ENCODE measurements at places on chromosomes 4 and X.

DNA sequence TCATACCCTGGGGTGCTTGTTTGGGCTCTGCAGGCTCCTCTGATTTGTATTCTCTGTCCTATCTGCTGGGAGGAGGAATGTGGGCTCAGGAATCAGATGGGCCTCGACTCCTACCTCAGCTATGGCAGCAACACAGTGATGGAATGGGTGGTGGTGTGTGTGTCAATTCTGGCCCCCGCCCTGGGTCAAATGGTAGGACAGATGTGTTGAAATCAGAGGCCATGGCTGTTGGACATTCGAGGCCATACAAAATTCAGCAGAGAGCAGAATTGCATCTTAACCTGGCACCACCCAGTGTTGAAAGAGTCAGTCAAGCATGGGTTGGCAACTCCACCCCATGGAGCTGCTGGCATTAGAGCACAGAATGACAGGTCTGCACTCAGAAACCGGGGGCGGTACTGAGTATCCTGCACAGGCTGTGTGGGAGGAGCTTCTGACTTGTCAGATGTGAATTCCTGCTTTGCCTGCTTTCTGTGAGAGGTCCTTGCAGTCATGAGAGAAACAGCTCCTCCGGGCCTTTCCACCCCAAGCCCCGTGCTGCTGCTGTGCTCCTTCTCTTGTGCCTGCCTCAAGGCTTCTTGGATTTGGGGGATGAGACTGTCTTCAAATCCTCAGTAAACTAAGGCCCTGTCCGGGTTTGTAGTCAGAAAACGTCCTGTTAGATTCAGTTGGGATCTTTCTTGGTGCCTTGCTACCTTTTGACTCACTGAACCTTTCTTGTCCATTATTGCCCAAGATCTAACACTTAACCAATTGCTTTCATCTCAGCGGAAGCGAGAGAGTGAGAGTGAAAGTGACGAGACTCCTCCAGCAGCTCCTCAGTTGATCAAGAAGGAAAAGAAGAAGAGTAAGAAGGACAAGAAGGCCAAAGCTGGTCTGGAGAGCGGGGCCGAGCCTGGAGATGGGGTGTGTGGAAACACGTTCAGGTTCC is 13.0 kb downstream of the DKC1 start:
- no peak for DNase-seq

GRCh38 chr4:139568206-139568955 is 12.4 kb upstream of the SETD7 start:
- DNase-seq = no peak

DNA sequence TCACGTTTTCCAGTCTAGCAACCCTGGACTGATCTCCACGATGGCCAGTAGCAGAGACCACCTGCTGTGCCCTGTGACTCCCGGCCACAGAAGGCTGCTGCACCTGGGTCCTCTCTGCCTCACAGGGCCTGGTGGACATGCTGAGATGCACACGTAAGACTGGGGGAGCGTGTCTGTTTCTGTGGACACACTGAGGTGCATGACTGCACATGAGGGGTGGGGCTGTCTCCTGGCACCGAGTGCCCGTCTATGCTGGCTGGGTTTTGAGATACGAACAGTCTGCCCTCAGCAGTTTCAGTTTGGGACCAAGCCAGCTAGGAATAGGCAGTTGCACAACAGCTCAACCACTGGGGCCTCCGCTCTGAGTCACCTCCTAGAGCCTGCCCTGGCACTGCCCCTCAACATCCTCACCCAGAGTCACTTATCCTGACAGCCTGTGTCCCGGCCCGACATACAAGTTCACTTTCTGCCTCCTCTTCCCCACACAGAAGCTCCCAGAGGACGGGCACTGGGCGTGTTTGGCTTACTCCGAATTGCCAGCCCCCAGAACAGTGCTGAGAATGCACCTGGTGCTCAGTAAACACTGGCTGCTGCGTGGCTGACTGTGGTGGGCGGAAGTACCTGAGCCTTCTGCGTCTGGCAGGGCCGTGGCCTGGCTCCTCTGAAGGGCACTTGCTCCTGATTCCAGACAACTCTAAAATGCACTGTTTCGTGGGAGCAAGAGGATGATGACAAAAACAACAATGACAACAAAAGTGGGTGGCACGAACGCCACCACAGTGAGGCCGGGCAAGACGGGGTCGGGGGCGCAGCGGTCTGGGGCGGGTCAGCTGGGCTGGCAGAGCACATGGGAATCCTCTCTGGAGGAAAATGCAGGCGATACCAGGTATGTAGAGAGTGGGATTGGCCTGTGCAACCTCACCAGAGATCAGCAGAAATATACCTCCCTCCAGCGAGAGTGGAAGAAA is 30.9 kb downstream of the RNF212 start:
- peak; percentile 37 for DNase-seq

GRCh38 chr4:142480244-142480643 is 365.9 kb downstream of the INPP4B start:
- DNase-seq = no peak

- DNase-seq = no peak
Observed at GRCh38 chr4:24511371-24512063, 72.8 kb downstream of the DHX15 start.

DNA sequence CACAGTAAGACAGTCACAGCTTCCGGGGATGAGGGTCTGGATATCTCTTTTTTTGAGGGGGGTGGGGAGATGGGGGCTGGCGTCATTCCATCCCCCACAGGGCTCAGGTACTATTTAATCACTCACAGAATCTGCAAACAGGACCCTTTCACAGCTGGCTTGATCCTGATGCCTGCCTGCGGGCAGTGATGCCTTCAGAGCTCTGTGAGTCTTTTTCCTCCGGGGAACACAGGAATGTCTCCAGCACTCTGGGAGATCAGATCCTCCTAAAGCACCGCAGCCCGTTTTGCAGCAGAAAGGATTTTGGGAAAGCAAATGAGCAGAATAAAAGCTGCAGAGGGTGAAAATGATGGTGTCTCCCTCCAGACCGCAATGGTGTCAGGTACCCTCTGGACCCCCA is 13.2 kb upstream of the SHOX start:
- no peak for DNase-seq

GRCh38 chr4:155197757-155198156 is 10.7 kb upstream of the NPY2R start:
- DNase-seq = no peak

DNA sequence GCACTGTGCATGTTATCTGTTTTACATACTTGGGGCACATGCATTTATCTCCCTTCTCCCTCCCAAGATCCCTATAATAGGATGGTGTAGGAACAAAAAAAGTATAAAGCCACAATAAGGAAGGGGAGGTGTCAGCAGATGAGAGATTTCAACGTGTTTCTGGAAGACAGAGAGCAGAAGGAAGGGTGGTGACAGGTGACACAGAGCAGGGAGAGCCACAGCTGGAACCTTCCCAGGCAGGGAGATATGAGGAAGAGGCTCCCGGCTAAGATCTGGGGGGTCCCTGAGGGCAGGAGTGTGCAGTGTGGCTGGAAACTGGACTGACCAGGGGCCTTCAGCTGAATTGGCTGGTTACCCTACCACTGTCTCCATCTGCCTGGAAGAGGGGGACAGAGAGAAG is 107.4 kb downstream of the BCOR start:
- DNase-seq = no peak
